ENCODE measurements at places on chromosomes 5 and 9.

DNA sequence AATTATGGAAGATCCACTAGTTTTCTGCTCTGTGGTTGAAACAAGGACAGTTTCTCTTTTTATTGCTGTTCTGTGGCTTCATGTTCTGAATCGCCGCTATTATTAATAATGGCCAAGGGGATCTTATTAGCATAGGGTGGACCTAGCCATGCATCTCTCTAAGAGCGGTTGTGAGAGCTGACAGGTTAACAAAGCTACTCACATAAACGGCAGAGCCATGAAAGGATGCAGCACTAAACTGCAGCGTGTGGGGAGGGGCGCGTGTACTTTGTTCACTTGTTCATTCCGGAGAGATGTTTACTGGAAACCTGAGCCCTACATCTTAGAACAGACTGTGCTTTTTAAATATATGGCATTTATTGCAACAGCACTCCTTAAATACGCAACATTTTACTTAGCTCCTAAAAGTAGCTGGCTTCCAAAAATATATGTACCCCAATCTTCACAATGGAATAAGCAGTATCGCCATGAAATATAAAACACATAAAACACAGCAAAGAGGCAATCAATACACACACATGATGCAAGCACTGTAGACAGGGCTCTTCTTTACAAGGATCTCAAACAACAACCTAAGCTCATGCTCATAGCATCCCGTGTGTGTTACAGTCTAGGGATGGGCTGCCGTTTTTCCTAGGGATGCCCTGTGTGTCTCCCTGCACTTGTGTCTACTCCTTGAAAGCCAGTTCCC lies 424.6 kb downstream of the MED10 start:
- DNase-seq: no peak

GRCh38 chr9:30075451-30076199 lies 2308.8 kb upstream of the ACO1 start:
- DNase-seq: no peak

DNA sequence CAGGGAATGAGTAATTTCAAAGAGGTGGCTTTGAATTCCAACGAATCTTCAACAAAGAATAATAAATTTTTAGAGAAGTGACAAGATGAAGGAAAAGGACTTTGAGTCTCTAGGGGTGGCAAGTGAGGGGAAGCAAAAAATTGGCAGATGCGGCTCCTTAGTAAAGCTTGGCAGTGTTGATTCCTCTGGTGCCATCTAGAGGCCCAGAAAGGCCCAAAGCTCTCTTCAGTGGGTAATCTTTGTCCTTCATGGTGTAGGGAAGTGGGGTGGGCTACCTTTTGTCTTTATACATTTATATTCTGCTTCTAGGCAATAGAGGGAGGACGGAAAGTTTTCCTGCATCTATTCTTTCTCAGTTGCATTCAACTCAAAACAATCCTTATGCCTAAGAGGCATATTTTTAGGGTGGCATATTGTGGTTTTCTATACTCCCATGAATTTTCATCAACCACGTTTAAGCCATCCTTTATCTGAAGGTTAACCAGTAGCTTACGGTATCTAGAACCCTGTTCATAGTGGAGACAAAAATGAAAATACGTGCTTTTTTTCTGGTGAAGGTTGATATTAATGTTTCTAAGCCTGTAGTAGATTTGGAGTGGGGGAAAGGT lies 17.5 kb upstream of the ROPN1L start:
- DNase-seq: peak; percentile 51

DNA sequence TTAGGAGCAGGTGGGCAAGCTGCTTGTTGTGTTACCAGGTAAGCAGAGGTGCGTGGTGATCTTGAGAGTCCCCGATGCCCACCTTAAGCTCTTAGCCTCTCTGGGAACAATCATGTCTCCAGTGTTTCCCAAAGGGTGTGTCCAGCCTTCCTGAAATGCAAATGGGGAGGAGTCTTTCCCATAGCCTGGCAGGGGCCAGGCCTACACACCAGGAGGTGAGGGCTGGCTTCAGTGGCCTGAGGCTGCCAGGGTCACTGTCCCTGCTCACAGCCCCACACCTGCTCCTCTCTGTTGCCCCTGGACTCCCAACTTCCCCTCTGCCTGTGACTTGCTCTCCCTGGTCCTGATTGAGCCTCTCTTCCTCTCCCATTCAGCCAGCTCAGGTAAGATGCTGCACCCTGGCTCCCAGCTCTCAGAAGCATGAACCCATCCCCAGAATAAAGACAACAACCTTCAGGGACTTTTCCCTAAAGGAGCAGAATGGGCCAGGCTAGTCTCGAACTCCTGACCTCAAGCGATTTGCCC lies 65.7 kb upstream of the PHYKPL start:
- DNase-seq: no peak

Data from NCI-H2081 treated with DMSO at 0.1 percent for 48 hours (cell line).